Neural progenitor cell (in vitro differentiated cells): ENCODE measurements at places on chromosomes 2 and 18.

DNA sequence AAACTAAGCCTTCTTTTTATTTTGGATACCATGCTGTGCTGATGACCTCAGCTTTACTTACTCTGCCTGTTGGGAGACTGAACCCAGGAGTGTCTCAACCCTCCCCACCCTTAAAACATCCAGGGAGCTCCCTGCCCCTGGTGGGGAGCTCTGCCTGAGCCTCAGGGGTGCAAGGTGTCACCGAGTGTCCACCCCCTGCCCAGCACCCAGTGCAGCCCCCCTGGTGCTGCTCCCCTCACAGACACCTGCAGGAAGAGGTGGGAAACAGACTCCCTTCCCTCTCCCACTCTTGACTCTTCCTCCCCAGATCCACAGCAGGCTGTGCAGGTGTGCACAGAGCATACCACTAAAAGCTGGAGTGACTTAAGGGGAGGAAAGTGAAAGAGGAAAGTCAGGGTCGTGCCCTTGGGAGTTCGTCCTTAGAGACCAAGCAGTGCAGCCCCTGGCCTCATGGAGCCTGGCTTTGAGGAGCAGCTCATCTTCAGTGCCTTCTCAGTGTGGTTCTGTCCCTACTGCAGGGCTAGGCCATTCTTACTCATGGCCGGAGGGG, 51.3 kb downstream of the MYO7B start:
- DNase-seq: no peak

DNA sequence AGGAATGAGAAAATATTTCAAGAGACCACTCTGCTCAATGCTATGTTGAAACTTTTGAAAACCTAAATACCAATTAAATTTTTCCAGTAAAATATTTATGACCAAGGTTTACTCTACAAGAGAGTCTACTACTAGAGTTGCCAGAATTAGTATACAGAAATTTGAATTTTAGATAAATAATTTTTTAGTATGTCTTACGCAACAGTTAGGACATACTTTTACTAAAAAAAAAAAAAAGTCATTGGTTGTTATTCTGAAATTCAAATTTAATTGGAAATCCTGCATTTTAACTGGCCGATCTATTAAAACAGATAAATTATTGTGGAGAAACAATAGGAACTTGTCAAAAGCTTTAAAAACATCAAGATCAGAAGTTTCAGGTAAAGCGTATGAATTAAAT, 49.1 kb upstream of the TMEM200C start:
- no peak for DNase-seq

- no peak for DNase-seq
These were observed 101.9 kb downstream of the COL3A1 start for GRCh38 chr2:189076120-189076519.

GRCh38 chr2:125596612-125597011, 1059.3 kb upstream of the GYPC start:
- DNase-seq: no peak

DNA sequence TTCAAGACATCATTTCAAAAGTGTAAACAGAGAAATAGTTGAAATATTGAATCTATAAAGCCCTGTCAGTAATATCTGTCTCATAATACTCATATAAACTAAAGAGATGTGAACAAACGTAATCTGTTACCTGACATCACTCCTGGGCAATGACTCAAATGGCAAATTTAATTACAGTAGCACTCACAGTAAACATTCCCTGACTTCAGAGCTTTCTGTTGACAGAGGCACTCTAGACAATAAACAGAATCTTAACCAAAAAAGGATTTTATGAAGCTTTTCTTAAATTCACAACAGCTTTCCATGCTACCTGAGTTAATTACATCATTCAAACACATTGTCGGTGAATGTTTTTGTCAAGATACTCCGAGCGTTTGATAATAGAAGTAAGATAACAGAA, 128.1 kb upstream of the PDE1A start:
- DNase-seq: no peak

- no peak for DNase-seq
These were observed 82.6 kb upstream of the SLC8A1 start for GRCh38 chr2:40534528-40534927.

DNA sequence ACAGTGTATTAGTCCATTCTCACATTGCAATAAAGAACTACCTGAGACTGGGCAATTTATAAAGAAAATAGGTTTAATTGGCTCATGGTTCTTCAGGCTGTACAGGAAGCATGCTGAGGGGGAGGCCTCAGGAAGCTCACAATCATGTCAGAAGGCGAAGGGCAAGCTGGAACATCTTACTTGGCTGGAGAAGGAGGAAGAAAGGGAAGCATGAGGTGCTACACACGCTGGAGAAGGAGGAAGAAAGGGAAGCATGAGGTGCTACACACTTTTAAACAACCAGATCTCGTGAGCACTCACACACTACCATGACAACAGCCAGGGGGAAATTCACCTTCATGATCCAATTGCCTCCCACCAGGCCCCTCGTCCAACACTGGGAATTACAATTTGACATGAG, 95.3 kb upstream of the FAM110C start:
- DNase-seq: no peak

DNA sequence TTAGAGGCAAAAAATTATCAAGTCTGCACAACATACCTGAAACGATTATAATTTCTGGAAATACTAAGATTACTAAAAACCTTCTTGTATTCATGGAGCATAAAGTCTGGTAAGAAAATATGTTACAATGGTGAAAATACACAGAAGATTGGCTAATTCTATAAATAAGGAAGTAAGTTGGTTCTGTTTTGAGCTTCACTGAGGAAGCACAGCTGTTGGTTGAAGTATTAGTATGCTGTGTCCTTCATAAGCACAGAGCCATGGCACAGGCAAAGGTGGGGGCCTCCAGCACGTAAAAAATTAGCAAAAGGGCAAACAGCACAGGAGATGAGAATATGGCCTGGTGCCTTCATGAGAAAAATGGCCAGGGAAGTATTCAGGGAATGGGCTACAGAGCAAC, 40.4 kb upstream of the ANKRD62 start:
- DNase-seq: no peak

DNA sequence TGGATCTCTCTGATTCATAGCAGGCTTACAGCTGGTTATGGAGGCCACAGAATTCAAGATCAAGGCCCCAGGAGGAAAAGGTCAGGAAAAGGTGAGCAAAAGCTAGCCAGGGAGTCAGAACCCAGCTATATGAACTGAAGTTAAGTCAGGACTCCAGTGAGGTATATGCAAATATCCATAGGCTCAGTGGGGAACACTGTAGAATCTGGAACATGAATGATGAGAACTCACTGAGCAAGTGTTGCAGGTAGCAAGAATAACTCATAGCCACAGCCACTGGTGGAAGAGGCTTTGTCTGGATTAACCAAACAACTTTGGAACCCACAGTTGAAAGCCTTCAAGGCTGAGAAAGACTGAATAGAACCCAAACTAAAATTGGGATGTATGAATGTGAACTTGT, 24.7 kb downstream of the COBLL1 start:
- DNase-seq: no peak

DNA sequence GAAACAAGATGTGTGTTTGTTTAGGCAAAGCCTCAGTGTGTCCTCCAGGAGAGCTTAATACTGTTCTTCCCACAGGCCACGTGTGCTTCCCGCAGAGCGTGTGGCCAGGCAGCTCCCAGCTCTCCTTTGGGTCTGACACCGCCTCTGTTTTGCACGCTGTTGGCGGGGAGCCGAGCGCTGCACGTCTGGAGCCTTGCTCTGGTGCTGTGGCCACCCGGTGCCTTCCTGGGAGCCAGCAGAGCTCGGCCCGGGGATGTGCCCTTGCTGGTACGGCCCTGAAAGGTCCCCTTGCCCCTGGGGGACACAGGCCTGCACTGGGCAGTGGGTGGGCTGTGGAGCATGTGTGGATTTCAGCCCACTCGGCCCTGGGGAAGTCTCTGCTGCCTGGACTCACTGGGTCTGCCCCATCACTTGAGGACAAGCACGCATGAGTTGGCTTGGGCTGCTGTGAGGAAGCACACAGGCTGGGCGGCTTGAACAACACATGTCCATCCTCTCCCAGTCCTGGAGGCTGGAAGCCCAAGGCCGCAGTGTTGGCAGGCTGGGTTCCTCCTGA, 160.7 kb upstream of the HDAC4 start:
- no peak for DNase-seq

- no peak for DNase-seq
These were observed 1188.4 kb upstream of the NXPH2 start for GRCh38 chr2:139968588-139968987.

GRCh38 chr2:22355816-22356433, 1029.1 kb upstream of the KLHL29 start:
- peak; percentile 70 for DNase-seq

- DNase-seq: no peak
These were observed 10.3 kb downstream of the CAD start for GRCh38 chr2:27227501-27227900.

DNA sequence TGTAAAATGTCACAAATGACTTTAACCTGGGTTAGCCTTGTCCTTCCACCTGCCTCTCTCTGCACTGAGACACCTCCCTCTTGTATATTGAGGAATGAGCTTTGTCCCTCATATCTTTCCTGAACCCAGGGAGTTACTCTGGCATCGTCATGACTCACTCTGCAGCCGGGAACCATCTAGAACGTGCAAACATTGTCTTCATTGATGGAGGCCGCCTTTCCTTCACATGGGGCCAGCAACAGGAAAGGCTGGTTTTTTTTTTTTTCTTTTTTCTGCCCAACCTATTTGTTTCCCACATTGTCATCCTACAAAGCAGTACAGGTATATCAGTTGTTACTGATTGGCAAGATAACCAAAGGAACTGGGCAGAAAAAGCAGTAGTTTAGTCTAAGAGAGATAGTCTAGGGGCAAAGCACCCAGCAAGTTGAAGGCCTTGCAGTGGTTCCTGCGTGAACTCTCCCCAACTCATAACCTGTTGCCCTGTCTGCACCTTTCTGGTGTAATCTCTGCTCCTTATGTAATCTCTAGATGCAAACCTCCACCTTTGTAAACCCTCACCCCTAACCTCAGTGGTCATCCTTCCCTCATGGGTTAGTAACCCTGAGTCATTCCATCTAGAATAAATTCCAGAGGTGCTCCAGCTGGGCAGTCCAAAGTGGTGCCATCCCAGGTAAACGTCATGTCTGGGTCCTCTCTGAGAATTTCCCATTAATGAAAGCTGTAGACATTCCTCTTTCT, 38.3 kb downstream of the SLC40A1 start:
- no peak for DNase-seq

DNA sequence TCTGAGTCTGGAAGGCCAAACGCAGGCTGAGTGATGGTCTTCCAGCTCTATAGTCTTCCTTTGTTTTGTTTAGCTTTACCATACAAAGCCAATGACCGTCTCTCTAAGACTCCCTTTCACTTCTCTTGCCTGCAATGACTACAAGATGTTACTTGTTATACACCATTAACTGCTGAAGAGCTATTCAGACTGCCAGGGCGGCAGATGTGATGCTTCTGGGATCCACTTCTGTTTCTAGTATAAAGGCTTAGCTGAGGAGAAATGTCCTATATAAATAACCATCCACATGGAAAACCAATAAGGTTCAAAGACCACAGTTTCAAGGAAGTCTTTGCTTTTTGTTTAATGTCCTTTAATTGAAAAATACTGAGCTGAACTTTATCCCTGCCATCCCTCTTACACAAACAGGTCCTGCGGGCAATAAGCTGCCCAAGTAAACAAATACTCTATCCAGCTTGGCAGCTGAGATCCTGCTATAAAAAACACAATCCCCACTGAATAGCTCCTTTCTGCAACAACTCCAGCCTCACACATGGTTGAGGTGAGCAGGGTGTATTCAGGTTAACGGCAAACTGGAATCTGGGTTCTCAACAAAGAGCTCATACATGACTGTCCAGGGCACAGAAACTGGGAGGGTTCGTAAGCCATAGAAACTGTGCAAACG, 124.6 kb downstream of the VIT start:
- no peak for DNase-seq

GRCh38 chr2:146444987-146445386, 1399.8 kb upstream of the ACVR2A start:
- DNase-seq: no peak

- no peak for DNase-seq
These were observed 89.2 kb downstream of the STPG4 start for GRCh38 chr2:47065771-47066380.

DNA sequence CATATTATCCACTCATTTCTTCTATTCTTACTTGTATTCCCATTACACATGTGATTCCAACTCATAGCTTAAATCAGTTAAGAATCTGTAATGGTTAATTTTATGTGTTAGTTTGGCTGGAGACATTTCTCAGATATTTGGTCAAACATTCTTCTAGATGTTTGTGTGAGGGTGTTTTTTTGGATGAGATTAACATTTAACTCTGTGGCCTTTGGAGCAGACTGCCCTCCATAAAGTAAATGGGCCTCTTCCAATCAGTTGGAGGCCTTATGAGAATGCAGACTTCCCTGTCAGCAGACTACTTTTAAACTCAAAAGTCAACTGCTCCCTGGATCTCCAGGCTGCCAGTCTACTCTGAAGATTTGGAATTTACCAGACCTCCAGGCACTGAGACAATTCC, 976.8 kb upstream of the ACVR2A start:
- DNase-seq: no peak

DNA sequence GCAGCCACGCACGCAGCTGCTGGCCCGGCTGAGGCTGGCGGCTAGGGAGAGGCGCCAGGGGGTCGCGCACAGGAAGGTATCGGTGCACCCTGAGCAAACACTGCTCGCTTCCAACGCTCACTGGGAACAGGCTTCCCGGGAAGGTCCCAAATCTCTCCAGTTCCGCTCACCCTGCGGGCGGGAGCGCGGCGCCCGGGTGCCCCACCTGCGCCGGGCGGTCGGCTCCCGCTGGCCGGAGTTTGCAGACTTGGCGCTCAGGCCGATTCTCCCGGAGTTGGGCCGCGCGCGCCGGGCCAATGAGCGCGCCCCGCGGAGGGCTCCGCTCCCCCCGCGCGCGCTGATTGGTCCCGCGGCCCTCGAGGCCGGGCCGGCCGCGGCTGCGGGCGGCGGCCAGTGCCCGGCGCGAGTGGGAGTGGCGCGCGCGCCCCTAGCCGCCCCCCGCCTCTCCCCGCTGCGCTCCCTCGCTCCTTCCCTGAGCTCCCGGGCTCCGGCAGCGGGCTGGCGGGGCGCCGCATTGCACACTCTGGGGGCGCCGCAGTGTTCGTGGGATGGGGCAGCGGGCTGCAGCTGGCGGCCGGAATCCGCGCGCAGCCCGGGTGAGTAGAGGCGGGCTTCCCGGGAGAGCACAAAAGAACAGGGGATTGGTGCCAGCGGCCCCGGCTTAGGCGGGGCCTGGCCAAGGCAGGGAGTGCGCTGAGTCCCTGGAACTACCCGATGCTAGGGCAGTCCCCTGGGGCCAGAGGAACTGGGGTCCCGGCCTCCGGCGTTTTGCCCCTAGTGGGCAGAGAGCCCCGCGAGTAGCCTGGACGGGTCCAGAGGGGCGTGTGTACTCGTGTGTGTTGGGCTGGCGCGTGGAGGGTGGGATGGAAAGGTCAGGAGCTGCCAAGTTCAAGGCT, at the start of gene LYPD6:
Gene LYPD6, plus strand, starts transcription at position 461 of the 896 bp plus-strand sequence. CDS start 107,122 bp downstream, outside the sequence.
- DNase-seq: peak; percentile 92

- no peak for DNase-seq
These were observed 199.9 kb downstream of the HDAC4 start for GRCh38 chr2:239200646-239201530.

- no peak for DNase-seq
These were observed 102.3 kb upstream of the EPB41L5 start for GRCh38 chr2:119910566-119910965.
